ENCODE measurements at places on chromosomes 1 and 21.

- no peak for DNase-seq
These were observed 40.3 kb downstream of the MAP10 start for GRCh38 chr1:232845406-232845955.

DNA sequence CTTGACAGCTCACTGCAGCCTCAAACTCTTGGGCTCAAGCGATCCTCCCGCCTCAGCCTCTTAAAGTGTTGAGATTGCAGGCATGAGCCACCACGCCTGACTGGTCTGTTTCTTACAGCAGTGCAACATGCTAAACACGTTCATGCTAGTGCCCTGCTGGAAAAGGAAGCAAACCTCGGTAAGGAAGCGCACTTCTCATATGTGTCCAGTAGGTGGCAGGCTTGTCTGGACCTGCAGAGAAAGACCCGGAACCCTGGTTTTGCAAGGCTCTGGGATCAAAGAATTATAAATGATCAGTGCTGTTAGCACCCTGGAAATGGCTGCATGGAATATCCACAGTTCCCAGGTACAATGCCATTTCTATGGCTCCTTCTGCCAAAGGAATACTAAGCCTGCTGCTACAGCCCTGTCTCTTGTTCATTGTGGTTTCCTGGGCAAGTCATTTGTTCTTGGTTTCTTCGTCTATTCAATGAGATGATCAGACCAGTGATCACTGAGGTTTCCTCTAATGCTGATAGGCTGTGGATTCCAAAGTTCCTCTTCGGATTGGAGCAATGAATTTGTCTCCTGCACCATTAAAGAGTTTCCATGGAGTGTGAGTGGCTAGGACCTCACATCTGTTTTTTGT is 15.9 kb downstream of the RNU5D-1 start:
- no peak for DNase-seq

GRCh38 chr1:221743416-221744208 is 1.7 kb upstream of the DUSP10 start:
- DNase-seq, result no peak

- no peak for DNase-seq
These were observed 106.3 kb downstream of the PAX7 start for GRCh38 chr1:18736958-18737357.

DNA sequence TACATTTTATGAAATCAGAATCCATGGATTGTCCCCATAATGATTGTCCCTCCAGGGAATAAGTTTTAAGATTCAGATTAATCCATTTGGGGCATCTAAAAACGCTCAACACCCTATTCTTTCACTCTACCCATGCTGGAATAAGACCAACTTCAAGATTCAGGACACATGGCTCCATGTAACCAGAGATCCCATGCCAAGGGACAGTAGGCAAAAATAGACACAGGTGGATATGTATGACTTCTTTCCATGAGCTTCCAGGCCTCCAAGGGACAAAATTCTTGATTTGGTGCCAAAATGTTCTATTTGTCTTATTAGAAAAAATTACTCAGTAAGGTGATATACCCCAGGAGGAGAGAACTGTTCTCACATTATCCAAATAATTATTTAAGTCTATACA is 178.8 kb downstream of the NRIP1 start:
- DNase-seq, result no peak

DNA sequence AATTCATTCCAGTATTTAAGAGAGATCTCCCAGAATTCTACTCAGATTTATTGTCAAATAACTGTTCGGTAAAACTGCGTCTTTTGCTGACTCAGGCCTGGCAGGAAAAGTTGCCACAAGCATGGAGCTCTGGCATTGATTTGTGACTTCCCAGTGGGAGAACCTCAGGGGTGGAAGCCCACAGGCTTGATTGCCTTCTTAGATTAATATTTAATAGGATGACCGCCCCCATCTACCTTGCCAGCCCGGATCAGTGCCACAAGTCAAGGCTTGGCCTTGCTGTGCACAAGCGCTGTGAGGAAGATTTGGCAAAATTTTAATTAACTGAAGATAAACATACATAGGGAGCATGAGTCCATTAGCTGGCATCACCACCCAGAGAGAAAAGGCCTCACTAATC is 93.5 kb downstream of the LRIG2 start:
- DNase-seq, result no peak

GRCh38 chr1:60149251-60149650 is 75.7 kb upstream of the C1orf87 start:
- DNase-seq, result no peak

GRCh38 chr1:109649491-109649914 is 6.4 kb upstream of the GSTM4 start:
- DNase-seq, result no peak

- no peak for DNase-seq
These were observed 1.4 kb downstream of the PEAR1 start for GRCh38 chr1:156894711-156895454.

DNA sequence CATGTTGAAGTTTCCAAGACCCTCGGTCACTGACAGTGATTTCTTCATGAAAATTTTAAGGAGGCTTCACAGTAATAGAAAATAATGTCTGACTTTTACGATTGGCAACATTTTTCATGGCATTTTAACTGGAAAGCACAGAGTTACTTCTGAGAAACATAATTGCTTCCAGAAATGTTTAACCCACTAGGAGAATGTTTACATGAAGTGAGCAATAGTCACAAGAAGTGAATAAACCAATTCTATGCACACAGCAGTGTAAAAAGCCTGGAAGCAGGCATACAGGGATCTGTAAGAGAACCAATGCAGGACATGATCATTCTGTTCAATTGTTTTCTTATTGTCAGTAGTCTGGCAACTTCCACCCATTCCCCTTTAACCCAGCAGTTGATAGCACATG is 316.2 kb upstream of the CXADR start:
- DNase-seq, result no peak

- no peak for DNase-seq
These were observed 162.2 kb upstream of the KCNK2 start for GRCh38 chr1:214920337-214920736.

DNA sequence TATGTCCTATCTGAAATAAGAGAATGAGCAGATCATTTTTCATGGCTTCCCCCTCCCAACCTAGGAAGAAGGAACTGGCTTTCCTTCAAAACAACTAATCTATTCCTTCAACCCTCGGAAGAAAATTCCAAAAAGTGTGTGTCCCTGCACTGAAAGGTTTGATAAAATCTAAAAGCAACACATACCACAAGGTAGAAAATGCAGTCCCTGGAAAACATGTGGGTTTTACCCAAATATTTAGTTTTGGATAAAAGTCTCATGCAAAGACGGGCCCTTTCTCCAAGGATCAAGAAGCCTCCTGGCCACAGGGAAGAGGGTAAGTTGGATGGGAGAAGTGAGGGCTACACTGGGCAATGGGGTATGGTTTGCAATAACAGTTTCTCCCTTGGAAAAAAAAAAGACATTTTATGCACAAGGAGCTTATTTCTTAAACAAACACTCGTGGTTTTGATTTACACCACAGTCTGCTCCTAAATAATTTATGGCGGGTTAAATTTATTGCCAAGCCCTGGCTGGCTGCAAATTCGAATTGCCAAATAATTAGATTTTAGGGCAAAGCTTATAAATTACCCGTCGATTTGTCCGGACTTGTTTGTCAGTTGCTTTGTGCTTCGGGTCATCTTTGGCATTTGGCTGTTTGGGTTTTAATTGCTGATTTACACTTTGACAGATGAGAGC is 28.9 kb downstream of the ERI3 start:
- no peak for DNase-seq

DNA sequence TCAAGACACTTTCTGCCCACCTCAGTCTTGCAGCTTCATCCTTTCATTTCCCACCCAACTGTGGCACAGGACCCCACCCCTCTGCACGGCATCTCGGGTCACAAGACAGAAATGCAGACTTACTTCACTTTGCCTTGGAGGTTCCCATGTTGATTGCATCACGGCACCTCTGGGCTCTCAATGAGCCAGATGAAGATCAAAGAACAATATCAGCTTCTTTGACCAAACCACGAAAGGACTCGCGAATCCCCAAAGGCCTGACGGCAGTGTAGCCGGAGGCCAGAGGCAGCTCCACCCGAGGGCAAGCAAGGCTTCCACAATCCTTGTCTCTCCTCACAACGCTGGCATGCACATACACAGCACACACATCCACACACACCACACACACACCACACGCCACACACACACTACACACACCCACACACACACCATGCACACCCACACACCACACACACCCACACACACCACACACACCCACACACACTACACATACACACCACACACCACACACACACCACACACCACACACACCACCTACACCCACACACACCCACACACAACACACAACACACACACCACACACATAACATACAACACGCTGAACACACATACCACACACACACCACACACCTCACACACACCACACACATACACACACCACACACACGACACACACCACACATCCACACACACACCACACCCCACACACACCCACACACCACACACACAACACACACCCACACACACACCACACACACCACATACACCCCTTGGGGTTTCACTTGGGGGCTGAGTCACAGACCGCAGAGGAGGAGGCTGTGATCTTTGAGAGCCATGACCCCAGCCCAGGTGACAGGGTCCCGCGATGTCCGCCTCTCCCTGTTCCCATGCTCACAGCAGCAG is 35.8 kb downstream of the UBASH3A start:
- no peak for DNase-seq

DNA sequence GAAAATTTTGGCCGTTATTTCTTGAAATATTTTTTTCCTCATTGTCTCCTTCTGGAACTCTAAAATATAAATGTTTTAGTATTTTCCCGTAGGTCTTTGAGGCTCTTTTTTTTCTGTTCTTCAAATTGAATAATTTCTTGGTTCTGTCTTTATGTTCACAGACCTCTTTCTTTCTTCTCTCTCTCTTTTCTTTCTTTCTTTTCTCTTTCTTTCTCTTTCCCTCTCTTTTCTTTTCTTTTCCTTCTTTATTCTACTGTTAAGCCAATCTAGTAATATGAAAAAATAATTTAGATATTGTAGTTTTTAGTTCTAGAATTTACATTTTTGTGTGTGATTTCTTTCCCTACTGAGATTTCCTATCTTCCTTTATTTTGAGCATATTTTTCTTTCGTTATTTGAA is 30.1 kb downstream of the CLIC4 start:
- no peak for DNase-seq

DNA sequence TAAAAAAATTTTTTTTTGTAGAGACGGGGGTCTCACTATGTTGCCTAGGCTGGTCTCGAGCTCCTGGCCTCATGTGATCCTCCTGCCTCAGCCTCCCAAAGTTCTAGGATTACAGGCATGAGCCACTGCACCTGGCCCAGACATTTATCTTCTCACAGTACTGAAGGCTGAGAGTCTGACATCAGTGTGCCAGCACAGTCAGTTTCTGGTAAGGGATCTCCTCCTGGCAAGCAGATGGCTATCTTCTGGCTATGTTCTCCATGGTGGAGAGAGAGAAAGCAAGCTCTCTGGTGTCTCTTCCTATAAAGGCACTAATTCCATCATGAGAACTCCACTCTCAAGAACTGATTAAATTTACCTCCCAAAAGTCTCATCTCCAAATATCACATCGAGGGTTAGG is 57.8 kb upstream of the C1orf185 start:
- no peak for DNase-seq

DNA sequence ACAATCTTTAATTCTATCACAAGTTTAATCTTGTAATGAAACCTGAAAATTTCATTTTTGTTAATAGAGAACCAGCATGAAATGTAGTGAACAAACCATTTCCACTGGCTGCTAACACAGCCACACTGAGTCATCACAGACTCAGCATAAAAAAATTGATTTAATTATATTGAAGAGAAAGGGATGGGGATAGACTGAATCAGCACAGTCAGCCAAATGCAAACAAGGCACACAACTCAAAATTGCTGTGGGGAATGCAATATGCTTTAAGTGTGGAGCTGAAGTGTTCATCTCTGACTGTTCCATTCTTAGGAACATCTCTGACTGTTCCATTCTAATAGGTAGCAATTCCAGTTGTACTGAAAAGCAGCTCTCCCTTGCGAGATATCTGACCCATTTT is 299.8 kb downstream of the MRPL39 start:
- no peak for DNase-seq

DNA sequence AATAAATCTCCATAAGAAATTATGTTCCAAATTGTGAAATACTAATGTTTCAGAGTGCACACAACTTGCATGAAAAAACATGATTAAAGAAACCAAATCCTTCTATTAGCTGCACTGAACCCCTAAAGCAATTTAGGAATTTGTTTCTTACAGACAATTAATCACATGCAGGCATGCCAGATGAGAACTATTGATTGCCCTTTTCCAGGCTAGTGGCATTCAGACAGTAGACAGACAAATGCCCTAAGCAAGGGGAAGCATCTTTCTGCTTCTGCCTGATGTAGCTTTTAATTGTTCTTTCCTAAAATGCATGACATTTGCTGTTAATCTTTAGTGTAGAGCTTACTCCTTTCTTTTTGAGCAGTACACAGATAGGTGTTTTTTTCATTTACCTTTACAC is 229.5 kb downstream of the DPYD start:
- DNase-seq, result no peak

GRCh38 chr1:90727917-90728501 is 10.9 kb upstream of the BARHL2 start:
- DNase-seq, result no peak

DNA sequence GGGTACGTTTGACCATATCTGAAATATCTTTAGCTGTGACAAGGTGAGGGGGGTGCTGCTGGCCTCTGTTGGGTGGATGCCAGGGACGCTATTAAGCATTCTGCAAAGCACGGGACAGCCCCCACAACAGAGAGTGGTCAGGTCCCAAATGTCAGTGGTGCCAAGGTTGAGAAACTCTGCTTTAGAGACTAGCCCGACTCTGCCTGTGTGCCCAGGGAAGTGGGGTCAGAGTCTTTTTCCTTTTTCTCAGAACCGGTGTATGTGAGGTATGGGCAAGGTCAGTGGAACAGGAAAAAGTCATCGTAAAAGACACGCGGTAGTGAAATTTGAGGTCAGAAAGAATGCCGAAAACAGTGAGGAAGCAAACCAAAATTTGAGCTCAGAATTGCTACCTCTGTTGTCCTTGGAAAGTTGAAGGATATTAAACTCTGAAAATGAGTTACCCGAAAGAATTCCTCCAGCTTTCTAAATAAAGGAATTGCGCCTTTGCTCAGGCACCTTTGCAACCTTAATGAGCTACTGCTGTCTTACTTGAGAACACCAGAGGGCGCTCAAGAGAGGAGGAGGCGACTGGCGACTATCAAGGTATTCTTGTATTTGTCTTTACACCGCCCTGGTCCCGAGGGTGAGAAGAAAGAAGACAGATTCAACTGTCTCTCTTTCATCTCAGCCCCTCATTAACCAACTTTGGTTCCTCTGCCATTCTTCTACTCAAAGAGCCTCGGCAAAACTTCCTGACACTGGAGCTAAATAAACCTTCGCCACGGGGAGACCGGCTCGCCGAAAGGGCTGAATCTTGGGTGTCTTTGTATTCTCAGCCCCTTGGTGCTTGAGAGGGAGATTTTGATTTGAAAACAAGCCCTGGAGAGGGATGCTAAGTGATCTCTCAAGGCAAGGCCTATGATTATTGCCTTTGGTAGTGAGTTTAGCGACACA is 85.4 kb upstream of the OLIG2 start:
- DNase-seq, result no peak

Measured in stimulated activated CD4-positive, alpha-beta T cell treated with anti-CD3 and anti-CD28 coated beads, Interleukin-1b, Interleukin-23, amount 100 ng/mL, for 1 hour (primary cell).